ENCODE measurements at places on chromosomes 5 and 9.

DNA sequence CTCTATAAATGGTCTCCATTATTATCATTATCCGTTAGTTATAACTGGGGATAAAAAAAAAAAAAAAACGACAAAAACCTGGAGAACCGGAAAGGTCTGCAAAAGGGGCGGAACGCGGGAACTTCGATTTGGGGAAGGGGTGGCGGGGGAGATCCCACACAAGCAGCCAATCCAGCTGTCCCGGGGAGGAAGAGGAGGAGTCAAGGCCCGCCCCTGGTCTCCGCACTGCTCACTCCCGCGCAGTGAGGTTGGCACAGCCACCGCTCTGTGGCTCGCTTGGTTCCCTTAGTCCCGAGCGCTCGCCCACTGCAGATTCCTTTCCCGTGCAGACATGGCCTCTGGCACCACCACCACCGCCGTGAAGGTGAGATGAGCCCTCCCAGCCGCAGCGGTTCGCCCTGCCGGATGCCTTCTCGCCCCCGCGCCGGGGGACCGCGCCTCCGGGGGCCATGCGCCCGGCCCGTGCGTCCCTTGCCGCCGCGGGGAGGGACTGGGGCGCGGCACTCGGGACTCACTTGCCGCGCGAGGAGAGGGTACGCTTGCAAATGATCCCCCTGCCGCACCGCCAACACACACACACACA lies at the start of gene MTAP:
Gene MTAP, plus strand, starts transcription at position 219 of the 583 bp plus-strand sequence. Its CDS starts 113 bp downstream, at position 332.
- peak; percentile 45 for DNase-seq

- DNase-seq: no peak
Measured at GRCh38 chr5:52705720-52706119, 82.0 kb upstream of the ITGA1 start.

- no peak for DNase-seq
Measured at GRCh38 chr9:128499920-128500319, 4.6 kb upstream of the GLE1 start.

GRCh38 chr9:122402403-122402871 lies 31.6 kb downstream of the PTGS1 start:
- DNase-seq: no peak

GRCh38 chr9:83219154-83219923 lies 156.4 kb upstream of the RASEF start:
- DNase-seq: no peak

- DNase-seq: no peak
Measured at GRCh38 chr5:151014680-151015343, 5.6 kb upstream of the GPX3 start.

GRCh38 chr5:135355169-135355568 lies 43.9 kb downstream of the MACROH2A1 start:
- DNase-seq: no peak

DNA sequence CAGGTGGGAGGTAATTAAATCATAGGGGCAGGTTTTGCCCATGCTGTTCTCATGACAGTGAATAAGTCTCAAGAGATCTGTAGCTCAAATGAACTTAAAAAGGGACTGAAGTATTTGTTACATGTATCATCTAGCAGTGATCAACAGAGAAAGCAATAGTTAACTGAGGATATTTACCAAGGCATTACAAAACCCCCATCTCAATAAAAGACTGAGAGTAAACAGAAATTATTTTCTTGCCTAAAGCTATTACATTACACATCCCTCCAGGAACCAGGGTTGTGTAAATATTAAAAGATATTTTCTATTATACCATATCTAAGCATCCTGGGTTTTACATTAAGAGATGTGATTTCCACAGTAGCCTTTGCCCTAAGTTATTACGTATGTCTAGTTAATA lies 169.9 kb downstream of the CTNND2 start:
- DNase-seq: no peak

GRCh38 chr5:137146402-137146890 lies 352.7 kb downstream of the SPOCK1 start:
- DNase-seq: no peak

DNA sequence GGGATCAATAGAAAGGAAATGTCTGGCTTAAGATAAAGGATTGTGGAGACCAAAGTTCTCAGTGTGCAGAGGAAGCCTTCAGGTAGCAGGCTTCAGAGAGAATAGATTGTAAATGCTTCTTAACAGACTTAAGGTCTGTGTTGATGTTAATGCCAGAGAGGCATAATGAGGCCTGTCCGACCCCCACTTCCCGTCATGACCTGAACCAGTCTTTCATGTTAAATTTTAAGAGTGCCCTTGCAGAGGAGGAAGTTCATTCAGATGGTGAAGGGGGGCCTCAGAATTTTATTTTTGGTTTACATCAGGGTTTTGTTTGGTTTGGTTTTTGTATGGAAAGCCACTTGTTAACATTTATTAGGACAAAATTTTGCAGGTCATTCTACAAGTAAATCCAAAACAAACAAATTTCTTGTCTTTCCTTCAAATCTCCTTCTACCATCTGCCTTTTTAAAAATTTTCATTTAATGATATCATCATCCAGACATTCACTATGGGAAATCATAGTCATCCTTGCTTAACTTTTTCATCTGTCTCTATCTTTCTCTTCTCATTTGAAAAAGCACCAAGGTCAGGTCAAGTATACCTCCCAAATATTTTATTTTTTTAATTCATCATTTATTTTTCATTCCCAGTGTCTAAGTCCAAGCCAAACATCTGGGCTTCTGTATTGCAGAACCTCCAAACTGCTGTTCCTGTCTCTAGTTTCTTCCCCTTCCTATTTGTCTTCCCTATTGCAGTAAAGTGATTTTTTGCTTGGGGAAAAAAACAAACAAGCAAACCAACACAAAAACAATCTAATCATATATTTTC lies 6.9 kb upstream of the ABCA1 start:
- no peak for DNase-seq

DNA sequence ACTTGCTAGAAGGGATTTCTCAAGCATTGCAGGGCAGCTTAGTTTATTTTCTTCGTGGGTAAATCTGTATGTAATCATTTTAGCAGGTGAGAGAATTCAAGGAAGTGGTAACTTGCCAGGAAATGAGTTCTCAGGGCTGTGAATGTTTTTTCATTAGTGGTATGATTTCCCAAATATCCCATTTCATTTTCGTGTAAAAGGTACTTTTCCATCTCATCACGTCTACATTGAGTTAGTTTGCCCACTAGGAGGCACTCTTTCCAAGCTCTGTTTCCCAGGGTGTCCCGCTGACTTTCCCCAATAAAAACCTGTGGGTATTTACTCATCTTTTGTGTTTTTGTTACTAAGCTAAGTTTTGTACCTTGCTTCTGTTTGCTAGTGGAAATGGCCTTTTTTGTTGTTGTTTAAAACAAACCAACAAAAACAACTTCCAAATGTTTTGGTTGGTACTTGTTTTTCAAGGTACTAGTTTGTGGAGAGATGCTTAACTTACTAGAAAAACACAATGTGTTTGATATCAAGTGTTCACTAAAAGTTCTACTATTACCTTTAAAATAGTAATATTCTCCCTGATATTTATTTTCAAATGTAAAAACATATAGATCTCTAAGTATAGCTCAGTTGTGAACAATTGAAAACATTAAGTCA lies 373.6 kb downstream of the ADGRV1 start:
- DNase-seq: peak; percentile 7

DNA sequence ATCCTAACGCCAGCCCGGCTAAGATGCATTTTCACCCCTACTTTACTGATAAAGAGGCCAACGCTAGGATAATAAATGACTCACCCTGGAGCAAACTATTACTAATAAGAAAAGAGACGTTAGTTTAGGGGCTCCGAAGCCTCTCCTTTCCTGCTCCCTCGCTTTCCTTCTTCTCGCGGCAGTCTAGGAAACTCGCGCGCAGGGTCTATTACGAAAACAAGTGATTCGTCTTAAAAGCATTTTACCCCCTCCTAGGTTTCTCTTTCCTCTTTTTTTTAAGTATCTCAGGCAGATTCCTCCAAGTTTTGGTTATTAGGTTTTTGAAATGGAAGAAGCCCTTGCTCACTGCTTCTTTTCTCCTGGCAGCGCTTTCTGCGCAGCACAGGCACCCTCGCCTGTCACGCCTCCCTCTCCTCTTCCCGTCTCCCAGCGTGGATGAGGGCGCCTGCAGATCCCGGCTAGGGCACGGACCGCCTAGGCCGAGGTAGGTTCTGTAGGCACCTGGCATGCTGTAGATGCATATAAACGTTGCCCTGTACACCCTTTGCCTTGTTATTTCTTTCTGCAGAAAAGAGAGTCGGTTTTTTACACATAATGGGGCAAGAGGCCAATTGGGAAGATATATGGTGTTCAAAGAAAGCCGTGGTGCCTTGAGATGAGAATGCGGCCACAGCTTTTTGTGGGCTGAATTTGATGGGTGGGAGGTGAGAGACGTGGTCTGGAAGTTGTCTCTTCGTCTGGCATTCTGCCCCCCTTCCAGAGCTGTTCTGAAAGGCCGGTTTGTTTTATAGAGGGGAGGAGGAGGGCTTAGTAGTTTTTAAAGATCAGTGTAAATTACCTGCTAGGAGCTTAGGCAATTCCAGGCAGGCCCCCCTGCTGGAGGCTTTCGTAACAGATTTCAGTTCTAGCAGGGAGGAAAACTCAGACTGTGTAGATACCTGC lies 983 bp downstream of the GCNT1 start:
- no peak for DNase-seq

- DNase-seq: no peak
Measured at GRCh38 chr9:89843591-89843990, 238.8 kb downstream of the GADD45G start.

GRCh38 chr9:134491856-134492255 lies 149.7 kb upstream of the COL5A1 start:
- DNase-seq: no peak
